ENCODE measurements at places on chromosomes 16 and 17.

- DNase-seq = no peak
Observed at GRCh38 chr17:69506489-69506888, 92.0 kb downstream of the MAP2K6 start.

GRCh38 chr16:50040018-50040417, 15.0 kb downstream of the CNEP1R1 start:
- DNase-seq = no peak

- peak; percentile 68 for DNase-seq
Observed at GRCh38 chr16:15961060-15961511, 11.7 kb downstream of the ABCC1 start.

DNA sequence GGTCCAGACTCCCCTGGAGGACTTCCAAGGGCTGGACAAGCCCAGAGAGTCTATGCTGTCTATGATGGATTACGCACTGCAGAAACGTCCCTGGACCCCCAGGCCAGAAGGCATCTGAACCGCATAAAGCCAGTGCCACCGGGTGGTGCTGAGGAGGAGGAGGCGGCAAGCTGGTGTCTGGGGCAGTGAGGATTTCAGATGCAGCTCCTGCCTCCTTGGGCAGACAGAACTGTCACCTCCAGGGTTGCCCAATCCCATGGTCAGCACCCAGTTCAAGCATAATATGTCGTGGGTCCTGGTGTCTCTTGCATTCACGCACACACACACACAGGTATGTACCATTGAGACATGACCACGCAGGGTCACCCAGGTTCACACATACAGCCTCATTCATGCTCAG, 25.6 kb downstream of the RAP1GAP2 start:
- DNase-seq = no peak

GRCh38 chr17:3030096-3030495, 33.3 kb downstream of the OR1D5 start:
- no peak for DNase-seq

- no peak for DNase-seq
Observed at GRCh38 chr16:74723256-74723655, 22.6 kb upstream of the MLKL start.

DNA sequence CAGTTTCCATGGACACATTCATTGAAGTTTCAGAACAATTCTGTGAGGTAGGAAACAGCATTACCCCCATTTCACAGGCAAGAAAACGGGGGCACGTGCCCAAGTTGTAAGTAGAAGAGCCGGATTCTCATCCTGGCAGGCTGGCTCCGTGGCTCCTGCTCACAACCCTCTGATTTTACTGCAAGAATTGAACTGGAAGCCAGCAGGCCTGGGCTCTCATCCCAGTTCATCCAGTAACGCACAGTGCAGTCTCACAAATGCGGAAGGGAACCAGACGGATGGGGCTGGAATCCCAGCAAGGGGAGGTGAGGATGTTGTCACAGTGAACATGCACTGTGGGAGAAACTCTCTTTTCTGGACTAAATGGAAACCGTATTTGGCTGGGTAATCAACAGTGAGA, 40.7 kb upstream of the DOC2B start:
- no peak for DNase-seq

DNA sequence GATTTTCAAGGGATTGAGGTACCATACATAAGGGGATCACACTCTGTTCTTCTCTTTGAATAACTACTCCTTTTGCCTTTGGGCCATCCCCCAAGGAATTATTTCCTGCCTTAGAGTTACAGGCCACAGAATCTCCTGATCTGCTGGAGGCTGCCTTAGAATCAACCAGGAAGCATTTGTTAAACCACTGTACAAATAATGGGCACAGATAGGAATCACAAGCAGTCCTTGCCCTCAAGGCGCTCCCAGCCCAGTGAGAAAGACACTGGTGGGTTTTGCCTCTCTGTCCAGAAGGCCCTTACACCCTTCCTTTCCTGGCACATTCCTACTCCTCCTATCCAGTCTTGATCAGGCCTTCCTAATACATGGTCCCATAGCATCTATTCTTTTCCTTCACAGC, 45.9 kb downstream of the MRTFB start:
- no peak for DNase-seq

GRCh38 chr16:70158261-70158939, 15.2 kb upstream of the CLEC18C start:
- DNase-seq = no peak

DNA sequence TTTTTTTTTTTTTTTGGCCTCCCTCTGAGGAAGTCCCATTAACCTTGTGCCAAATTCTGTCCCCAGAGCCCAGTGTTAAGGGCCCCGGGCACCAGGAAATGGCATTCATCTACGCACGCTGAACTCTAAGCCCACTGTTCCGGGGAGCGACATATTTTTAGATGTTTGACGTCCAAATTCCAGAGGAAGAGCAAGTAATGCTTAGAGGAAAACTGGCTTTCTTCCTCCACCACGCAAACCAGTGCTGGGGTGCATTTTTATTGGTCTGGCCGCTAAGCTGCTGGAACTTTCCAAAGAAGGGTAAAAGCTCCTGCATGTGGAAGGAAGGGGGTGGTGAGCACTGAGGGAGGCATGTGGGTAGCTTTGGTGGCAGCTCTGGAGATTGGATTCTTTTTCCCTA, 8.3 kb downstream of the WFDC1 start:
- no peak for DNase-seq

GRCh38 chr17:77881545-77881944, 77.0 kb upstream of the TNRC6C start:
- DNase-seq = peak; percentile 71

GRCh38 chr16:74169687-74170376, 126.8 kb upstream of the PSMD7 start:
- DNase-seq = no peak

- no peak for DNase-seq
Observed at GRCh38 chr16:84888450-84888849, 68.7 kb downstream of the CRISPLD2 start.

DNA sequence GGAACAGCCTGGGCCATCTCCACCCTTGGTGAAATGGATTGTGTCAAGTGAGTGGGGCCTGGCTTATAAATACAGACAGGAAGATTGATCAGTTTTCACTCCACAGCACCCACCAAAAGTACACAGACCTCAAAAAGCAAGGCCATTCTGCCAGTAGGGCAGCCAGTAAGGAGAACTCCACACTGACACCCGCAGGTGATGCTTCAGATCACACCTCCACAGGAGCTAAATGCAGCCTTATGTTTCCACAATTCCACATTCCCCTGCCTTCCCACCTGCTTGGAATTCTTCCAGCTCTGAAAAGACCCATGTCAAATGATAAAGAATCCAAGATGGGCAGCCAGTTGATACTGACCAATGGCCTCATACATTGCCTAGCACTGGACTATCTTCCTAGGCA, 191.1 kb downstream of the ZFHX3 start:
- no peak for DNase-seq

- no peak for DNase-seq
Observed at GRCh38 chr16:65010125-65010524, 111.7 kb downstream of the CDH11 start.

GRCh38 chr16:2710021-2710710, 9.9 kb downstream of the PRSS27 start:
- no peak for DNase-seq

DNA sequence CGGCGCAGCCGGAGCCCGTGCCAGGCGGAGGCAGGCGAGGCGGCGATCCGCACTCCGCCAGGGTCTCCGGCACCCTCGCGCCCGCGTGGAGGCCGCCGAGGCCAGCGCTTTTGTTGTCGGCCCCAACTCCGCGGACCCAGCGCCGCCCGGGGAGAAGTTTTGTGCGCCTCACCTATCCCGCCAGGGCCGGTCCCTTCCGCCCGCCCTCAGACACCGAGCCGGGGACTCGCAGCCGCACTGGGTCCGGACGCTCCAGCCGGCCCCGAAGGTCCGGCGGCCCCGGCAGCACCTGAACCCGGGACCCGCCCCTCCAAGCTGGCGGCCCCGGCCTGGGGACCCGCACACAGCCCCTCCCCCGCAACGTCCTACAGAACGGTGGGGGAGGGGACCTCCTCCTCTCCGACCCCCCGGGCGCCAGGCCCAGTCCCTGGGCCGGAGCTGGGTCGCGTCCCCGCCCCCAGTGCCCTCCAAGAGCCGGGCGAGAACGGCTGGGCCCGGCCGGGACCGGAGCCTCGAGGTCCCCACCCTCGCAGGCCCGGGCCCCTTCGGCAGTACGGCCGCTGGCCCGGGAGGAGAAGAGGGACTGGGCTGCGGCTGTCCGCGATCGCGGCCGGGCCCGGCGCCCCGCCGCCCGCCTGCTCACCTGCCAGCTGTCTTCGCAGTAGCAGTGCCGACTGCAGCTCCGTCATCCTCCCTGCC, 698 bp downstream of the UBE2G1 start:
- DNase-seq = no peak

DNA sequence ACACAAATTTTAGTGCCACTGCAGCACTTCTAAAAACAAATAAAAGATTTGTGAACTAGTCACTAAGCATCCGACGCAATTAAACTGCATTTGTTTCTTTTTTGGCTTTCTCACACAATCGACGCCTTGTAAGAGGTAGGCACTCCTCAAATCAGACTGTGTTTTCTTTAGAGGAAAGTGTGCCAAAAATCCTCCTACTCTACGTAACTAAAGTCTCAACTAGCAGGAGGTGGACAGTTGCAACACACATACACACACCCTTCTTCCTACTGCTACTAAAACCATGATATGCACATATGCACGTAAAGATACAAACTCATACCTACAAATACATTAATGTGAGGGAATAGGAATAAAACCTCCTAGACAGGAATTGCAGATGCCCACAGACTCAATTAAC, 844.7 kb upstream of the SOX9 start:
- DNase-seq = no peak

GRCh38 chr16:64406770-64407181, 715.1 kb downstream of the CDH11 start:
- DNase-seq = no peak

DNA sequence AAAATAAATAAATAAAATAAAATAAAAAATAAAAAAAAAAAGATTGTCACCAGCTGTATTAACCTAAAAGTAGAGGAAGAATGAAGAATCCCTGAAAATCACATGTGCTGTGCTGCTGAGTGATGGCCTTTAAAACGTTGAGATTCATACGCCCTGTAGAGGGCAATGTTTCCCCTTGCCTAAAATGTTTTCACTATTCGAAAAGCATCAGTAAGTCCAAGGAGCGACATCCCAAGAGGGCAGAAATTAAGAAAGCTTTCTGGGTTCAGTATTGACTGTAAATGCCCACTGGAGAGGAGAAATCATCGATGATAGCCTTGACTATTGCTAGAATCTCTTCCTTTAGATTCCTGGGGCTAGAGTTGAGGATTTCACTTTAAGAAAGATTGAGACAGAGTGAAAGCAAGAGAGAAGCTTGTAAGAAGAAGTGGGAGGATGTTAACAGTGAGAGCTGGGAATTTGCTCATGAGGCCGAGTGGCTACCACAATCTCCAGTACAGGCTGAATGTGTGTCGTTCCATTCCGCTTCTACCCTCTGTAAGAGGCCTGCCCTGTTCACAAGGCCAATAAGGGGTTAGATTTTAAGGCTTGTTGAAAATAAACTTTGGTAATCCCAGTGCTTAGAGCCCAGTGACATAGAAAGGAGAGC, 170.8 kb upstream of the FAM20A start:
- DNase-seq = no peak

DNA sequence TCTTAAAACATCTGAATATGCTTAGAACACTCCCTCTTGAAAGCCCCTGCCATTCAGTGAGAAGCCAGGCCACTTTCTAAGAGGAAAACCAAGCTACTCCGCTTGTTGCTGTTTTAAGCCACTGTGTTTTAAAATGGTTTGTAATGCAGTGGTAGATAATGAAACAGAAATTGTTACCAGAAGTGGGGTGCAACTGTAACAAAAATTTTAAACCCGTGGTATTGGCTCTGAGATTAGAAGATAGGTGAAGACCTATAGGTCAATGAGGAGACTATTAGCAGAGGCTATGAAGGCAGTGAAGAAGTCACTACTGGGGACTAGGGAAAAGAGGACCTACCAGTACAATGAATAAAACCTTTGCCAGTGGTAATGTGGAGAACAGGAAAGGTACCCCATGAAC, 266.5 kb downstream of the IRF8 start:
- DNase-seq = no peak

GRCh38 chr16:23374721-23375510, 72.8 kb downstream of the SCNN1B start:
- no peak for DNase-seq

DNA sequence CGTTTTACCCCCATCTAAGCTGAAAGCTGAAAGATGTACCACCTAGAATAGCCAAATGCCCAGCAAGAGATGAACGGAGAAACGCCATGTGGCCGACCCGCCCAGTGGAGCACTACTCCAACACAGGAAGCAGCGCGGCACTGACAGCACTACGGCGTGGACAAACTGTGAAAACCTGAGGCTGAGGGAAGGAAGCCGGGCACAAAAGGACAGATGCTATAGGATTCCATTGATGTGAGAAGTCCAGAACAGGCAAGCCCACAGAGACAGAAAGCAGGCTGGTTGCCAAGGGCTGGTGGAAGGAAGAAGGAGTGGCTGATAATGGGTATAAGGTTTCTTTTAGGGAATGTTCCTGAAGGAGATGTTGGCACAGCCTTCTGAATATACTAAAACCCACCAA, 29.4 kb upstream of the SLC38A8 start:
- DNase-seq = no peak

DNA sequence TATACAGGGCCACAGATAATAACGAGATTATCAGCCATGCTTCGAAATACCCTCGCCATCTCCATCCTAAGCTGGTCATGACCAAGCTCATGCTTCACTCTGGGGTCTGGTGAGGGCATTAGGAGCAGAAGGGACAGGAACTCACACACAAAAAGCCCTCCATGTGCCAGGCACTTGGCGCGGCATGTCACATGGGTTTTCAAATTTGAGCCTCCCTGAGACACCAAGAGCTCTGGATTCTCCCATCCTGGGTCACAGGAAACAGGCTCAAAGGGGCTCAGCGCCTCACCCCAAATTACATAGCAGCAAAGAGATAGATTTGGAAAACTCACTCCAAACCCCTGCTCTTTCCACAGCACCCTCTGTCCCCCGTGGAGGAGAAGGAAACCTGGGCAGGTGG, 239.5 kb downstream of the GSG1L start:
- no peak for DNase-seq

DNA sequence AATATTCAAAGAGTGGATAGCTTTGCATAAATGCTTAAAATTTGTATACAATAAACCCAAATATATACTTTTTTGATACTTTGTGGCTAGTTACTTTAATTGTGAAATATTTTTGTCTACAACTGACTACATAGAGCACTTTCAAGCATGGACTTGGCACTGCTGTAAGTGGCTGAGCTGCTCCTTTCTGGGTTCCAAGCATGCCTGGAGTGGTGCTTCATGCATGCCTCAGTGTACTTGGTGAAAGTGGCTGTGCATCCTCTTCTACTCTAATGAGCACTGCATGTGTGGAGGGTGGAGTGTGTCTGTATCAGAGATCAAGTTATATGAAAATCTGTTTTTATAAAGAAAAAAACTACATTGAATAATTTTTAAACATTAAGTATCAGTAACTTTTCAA, 94.1 kb downstream of the OMG start:
- no peak for DNase-seq
